ENCODE measurements at places on chromosomes 2 and 18.

- DNase-seq = no peak
These were observed 49.1 kb upstream of the PIK3C3 start for GRCh38 chr18:41905786-41906527.

- no peak for DNase-seq
These were observed 348.9 kb upstream of the SLC39A10 start for GRCh38 chr2:195308163-195308562.

DNA sequence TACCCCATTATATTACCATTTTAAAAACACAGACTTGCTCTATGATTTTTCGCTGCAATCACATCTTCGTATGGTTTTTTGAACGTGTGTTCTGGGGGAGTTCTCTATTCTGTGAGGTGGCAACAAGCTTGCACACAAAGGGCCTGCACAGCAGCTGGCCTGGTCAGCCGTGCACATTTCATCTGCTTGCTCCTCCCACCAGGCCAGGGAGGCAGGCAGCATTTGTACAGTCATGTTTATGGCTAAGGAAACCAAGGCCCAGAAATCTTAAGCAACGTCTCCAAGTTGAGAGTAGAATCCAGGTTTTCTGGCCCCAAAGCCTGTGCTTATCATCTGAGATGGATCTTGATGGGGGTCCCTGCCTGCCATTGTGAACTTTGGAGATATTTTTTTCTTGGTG, 106.4 kb upstream of the SMIM21 start:
- DNase-seq = no peak

- no peak for DNase-seq
These were observed 124.8 kb upstream of the B3GNT2 start for GRCh38 chr2:62071126-62071598.

DNA sequence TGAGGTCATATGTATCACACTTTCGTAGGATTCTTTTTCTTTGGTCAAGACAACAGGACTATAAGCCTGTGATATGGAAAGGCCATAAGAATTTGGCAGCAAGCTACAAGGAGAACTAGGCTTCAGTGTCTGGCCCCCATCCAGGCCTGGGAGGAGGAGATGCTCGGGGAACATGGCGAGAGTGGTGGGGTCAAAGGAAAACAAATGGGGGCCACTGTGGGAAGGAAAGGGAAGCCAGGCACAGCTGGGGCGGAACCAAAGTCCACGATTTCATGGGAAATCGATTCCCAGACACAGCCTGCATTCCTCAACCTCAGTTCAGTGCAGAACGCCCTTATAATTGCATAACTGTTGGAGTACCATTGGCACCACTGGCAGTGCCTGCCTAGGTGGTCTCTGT, 58.2 kb downstream of the MBP start:
- DNase-seq = no peak

GRCh38 chr18:24991141-24992060, 360.6 kb downstream of the ZNF521 start:
- DNase-seq = no peak

DNA sequence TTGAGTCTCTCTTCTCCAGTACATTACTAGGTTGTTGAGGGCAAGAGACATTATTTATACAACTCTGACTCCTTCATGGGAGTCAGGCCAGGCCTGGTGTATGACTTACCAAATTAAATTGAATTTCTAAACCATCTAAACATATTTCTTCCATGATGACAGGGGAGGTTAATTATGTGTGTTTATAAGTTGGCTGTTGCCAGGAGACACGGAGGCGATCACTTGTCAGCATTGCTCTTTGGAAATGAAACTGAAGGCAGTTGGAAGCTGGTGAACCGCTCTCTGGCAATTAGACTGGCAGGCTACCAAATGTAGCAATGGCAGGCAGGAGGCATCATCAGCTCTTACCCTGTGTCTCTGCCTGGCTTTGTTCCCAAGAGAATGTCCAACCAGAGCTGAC, 241.4 kb downstream of the KCNS3 start:
- peak; percentile 59 for DNase-seq

DNA sequence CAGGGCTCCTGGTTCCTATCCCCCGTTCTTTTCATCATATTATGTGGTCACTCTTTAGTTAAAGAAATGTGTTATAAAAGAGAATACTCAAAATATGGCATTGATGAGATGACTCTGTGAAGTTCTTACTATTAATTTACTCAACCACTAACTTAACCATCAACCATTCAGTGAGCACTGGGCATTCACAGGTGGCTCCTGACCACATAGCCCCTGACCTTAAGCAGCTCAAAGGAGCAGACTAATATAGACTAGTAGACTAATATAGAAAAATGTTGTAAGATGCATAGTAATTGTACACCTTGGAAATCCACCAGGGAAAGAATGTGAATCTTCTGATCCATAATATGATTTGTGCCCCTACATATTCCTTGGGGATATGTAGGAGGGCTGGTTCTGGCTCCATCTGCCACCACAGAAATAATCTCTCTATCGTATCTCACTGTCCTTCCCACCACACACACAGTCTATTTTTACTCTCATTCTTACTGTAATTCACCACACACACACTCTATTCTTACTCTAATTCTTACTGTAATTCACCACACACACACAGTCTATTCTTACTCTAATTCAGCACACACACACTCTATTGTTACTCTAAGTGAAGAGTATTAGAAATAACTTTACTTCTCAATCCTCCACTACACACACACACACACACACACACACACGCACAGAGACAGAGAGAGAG, 188.9 kb upstream of the ITGA4 start:
- DNase-seq = no peak

DNA sequence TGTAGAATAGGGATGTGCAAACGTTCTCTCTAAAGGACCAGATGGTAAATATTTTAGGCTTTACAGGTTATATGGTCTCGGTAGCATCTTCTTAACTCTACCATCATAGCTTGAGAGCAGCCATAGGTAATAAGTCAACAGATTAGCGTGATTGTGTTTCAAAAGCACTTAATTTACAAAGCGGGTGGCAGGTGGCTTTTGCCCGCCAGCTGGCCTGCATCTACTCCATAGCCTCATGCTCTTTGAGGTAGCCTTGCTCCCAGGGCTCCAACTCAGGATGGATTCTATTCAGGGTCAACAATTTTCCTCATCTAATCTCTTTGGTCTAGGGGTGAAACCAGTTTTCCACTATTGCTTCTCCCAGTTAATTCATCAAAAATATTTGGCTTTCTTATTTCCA, 5.0 kb upstream of the ATP9B start:
- DNase-seq = peak; percentile 79

GRCh38 chr18:24016643-24017042, 2.1 kb downstream of the TTC39C start:
- DNase-seq = no peak

DNA sequence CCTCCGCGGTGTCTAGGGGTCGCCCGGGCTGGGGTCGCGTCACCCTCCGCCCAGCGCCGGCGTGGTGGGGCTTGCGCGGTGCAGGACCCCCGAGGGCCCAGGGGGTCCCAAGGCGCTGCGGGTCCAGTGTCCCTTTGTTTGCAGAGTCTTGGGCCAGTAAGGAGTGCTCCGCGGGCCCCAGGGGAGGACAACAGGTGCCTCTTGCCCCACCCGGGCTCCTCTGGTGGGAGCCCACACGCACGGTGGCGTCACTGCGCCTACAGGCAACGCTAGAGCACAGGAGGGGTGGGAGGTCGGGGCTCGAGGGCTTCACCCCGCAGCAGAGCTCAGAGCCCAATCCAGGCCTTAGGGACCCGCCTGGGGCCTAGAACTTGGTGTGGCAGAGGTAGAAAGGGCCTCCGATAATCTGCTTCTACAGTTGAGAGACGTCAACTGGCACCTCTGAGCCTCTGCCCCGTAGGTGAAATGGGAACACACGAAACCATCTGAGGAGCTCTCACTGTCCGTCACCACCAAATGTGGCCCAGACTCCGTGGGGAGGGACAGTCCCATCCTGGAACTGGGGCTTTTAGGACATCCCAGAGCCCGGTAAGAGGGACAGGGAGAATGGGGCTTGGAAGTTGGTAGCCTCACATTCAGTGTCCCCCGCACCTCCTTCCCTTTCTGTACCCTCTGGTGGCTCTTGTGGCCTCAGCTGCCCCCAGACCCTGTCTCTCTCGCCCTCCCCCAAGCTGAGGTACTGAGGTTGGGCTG, 1.4 kb downstream of the ARID5A start:
- DNase-seq = no peak

GRCh38 chr2:231563378-231563961, 29.2 kb upstream of the TEX44 start:
- DNase-seq = peak; percentile 37

DNA sequence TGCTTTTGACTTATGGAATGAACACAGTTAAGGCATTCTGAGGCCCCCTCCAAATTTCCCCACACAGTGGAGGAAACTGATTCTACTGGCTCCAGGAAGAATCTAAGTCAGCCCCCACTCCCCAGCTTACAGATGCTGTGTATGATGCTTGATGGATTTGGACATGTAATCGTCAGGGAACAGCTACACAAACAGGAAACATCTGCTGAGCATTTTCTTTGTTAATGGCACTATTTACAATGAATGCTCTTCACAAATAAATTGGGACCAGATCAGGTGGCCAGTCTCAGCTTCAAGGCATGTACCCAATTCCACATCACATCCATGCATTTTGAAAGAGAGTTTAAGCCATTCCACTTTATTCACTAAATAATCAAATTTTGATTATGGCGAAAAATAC, 562.3 kb downstream of the SOX11 start:
- DNase-seq = peak; percentile 29

DNA sequence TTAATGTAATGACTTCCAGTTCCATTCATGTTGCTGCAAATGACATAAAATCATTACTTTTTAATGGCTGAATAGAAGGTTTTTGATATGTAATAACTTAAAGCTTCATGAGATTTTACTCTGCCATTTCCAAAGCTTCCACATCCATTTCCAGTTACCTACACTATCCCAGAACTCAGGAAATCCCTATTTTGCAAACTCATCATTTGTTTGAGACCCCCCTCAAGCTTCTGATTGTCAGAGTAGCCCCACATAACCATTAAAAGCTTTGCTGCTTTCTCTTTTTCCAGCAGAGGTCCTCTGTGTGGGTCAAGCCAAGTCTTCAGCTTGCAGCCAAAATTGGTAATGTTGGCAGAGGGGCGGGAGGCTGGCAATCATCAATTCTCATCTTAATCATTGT, 50.6 kb upstream of the IL1R1 start:
- no peak for DNase-seq

GRCh38 chr2:238997137-238997390, 149.2 kb downstream of the TWIST2 start:
- DNase-seq = no peak

GRCh38 chr2:86417961-86418360, 23.2 kb upstream of the KDM3A start:
- DNase-seq = no peak

DNA sequence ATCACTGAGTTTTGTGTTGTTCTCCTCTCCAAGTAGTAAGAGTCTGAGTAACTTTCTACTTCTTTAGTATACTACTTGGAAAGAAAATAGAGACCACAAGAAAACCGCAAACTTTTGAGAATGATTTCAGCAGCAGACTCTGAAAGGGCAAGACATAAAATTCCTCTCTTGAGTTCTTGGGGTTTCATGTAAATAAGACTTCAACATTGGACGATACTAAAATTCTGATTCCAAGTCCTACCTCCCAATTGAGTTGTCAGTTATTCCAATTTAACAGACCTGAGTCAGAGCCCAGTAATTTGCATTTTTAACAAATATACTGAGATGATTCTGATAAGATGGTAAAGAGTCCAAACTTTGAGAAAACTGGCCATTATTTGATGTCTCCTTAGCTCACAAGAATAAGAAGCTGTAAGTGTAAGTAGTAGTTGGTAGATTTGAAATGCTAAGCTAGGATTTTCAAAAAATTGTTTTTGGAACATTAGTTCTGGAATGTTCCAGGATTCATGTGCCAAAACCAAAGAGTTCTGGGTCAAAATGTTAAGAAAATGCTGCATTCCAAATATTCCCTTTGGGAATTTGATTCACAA, 261.6 kb upstream of the SPOPL start:
- no peak for DNase-seq

- no peak for DNase-seq
These were observed 201.8 kb upstream of the ZNF521 start for GRCh38 chr18:25553631-25554263.

GRCh38 chr2:240477916-240478315, 42.5 kb downstream of the GPC1 start:
- no peak for DNase-seq

DNA sequence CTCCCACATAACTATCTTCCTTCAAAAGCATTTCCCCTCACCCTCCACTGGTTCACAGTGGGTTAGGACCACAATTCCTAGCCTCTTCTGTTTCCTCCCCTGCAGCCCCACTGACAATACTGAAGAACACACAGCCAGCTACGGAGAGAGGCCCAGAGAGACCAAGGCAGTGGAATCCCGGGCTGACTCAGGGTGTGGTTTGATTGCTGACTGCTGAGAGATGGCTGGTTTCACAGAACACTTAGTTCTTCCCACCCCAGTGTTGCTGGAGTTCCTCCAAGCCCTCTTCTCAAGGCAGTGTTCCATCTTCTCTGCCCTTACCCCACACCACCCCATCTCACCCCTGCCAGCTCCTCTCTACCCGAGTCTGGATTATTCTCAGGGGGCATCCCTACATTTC, 43.3 kb upstream of the ZFP36L2 start:
- DNase-seq = no peak

DNA sequence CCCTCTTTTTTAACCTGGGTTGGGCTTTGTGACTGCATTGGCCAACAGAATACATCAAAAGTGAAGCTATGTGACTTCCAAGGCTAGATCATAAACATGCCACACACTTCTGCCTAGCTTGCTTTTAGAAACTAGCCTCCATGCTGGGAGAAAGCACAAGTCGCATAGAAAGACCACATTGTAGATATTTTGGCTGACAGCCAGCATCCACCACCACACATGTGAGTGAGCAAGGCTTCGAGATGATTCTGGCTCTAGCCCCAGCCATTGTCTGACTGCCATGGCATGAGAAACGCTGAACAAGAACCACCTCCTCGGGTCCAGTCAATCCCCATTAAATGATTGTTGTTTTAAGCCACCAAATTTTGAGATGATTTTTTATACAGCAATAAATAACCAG, 66.8 kb upstream of the STPG4 start:
- no peak for DNase-seq

GRCh38 chr2:158580760-158581159, 124.0 kb downstream of the PKP4 start:
- DNase-seq = no peak

- DNase-seq = no peak
These were observed 3.9 kb downstream of the SKOR2 start for GRCh38 chr18:47247416-47248114.

GRCh38 chr2:231597014-231597611, 4.4 kb downstream of the TEX44 start:
- DNase-seq = no peak

- DNase-seq = no peak
These were observed 56.3 kb downstream of the TLK1 start for GRCh38 chr2:171104379-171104778.

Measured in NCI-H774 (cell line).